ENCODE measurements at places on chromosomes 6 and 20.

DNA sequence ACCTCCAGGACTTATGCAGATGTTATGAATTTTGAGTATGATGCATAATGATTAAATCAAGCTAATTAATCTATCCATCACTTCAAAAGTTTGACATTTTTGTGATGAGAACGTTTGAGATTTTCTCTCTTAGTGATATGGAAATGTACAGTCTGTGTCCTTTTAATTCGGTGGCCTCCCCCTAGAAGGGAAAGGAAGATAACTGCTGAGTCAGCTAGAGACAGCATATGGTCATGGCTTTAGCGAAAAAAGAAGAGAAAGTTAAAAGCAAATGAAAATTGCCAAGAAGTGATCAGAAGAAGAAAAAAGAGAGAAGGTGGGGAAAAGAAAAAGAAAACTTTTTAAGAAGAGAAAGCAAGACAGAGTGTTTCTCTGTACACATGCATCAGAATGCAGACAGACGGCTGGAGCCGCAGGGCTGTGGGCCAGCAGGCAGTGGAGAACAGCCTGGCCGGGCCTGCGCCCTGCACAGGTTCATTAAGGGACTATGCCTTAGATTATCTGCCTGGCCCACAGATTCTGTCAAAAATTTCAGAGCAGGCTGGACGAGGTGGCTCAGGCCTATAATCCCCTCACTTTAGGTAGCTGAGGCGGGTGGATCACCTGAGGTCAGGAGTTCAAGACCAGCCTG, 7.7 kb downstream of the PRR18 start:
- DNase-seq, result no peak

DNA sequence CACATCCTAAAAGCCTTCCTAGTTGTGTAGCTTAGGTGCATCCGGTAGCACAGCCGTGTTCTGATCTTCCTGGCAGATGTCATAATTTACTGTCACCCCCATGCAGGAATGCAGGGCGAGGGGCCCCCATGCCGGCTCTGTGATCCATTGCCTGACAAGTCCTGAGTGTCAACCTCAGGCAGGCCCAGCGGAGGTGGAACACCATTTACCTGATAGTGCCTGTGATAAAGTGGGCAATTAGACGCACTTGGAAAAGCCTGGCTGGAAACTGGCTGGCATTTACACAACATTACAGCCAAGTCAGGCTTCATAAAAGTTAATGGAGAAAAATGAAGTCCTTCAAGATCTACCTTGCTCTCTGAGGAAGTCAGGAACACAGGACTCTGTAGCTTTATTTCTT, 521.4 kb upstream of the JAG1 start:
- DNase-seq, result no peak

- no peak for DNase-seq
These were observed 68.1 kb downstream of the IBTK start for GRCh38 chr6:82179415-82179814.

DNA sequence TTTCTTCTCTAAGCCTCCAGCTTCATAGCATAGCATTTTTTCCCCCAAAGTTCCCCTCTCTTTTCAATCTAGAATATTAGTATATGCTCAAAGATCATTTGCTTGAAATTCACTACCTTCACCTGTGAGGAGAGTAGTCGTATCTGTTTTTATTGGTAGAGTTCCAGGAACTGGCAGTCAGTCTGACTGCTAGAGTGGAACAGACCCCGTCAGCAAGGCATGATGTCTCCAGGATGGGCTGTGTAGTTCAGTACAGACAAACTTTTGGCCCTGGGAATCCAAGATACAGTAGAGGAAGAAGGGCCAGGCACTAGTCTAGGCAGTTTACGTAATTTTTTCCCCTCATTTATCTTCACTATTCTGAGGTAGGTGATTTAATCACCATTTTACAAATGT, 29.1 kb downstream of the RALY start:
- no peak for DNase-seq

DNA sequence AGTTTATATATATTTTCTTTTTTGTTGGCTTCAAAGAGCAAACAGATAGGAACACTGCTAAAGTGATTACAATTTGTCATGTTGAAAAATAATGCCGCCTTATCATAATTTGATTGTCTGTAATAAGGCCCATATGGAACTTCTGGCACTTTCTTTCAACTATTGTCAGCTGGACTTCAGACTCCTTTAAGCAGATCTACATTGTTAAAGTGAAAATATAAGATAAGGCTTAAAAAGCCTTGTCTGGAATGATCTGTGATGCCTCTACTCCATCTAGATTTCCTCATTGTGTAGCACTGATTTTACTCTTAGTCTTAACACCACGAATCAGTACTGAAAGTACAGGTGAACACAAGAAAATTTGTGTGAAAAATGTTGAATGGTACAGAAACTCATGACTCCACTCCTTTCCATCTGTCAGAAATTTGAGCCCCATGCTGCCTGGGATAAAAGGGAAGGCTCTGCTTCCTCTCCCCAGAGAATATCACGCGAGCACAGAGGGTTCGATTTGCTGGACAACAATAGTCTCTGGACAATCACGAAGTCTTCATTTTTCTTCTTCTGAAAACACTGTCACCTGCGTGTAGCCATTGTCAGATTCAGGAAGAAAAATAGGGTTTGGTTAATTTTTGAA, 56.0 kb downstream of the BCAS1 start:
- DNase-seq, result no peak

DNA sequence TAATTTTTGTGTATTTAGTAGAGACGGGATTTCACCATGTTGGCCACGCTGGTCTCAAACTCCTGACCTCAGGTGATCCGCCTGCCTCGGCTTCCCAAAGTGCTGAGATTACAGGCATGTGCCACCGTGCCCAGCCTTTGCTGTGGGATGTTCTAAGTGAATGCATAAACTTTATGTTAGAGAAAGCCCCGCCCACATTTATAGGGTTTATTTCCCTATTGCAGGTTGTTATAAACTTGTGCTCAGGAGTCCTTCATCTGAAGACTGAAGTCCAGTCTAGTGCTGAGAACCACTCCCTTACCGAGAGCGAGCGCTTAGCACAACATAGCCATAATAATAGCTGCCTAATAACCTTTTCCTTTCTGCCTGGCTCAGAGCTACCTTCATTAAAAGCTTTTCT, 75.4 kb upstream of the ZNF217 start:
- DNase-seq, result no peak

GRCh38 chr6:158686791-158687381, 37.0 kb downstream of the SYTL3 start:
- no peak for DNase-seq

DNA sequence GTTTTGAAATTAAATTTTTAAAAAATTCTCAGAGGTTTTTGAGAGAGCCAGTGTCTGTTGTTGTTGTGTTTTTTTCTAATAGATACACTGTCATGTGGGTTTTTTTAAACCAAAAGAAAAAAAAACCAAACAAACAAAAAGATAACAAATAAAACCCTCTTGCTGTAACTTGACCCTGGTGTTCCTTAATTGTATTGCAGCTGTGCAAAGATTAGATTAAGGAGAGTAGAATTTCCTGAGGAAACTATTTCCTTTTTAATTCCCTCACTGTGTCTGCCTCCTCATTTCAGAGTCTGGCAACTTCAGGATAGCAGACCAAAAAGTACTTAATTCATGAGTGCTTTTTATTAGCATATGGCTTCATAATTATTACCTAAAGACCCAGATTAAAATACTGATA, 281.9 kb downstream of the EPM2A start:
- DNase-seq, result no peak

DNA sequence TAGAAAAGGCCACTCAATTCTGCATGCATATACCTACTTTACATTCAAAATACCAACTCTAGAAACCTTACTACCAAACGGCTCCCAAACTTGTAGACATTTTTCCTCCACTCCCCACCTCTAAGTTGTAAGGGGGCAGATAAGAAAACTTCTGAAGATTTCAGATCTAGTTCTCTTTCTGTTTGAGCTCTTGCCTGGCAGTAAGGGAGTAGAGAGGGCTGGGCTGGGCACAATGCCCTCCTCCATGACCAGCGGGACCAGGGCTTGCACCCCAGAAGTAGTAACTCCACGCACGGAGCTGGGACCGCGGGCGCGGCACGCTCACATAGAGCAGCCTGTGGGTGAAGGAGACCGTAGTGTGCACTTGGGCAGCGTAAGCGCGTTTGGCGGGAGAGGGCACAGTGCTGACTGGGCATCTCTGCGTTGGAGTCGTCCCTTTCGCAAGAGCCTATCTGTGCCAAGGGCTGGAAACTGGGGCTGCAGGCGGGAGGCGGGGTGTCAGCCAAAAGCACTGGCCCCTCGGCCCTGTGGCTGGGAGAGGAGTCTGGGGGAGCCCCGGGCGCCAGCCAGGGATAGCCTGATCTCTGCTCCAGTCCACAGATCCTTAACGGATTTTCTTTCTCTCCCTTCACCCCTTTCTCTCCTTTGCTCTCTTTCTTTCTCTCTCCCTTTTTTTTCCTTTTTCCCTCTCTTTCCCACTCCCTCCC, 32.4 kb downstream of the PHACTR1 start:
- DNase-seq, result no peak

DNA sequence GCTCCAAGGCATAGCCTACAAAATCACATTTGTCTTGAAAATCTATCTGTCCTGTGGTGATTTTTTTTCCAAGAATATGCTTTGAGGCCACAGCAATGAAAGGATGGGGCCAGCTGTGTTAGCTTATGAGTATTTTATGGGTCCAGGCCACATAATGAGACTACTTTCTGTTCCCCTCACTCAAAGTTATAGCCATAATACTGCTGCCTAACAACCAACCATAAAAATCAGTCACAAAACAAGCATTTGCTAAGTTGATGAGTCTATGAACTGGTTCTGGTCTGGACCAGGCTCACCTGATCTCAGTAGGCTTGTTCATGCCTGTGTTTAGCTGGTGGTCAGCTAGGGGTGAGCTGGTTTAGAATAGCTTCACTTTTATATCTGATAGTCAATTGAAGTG, 192.5 kb upstream of the PLCB4 start:
- DNase-seq, result no peak

DNA sequence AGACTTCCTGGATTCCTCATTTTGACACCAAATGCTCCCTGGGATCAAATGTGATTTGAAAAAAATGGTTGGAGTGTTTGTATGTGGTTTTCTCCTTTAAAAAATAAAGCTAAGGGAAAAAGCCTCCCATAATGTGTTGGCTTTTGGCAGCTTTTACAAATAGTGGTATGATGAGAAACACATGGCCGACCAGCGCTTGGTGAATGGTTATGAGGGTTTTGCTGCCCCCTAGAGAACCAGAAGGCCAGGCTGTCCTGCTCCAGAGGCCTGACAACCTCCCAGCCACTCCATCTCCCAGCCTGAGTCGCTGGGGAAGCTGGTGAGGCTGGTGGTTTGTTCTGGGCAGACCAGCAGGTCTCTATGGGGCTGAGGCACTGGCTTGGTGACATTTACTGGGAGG, 69.3 kb downstream of the CLIC5 start:
- DNase-seq, result peak; percentile 16

DNA sequence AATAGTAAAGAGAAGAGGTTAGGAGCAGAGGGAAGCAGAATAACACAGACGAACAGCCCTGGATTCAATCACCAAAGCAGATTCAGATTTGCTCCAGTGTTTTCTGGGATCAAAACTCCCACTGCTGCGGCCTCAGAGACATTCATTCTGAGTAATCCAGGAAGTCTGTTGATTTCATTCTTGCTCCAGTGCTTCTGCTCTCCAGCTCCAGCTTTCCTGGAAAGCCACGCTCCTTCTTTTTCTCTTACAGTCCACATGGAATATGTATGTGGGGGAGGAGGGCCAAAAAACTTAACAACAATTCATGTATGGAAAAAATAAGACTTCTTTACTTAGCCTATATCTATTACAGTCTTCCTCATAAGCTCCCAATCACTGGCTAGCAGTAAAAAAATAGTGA, 26.4 kb upstream of the UST start:
- no peak for DNase-seq

DNA sequence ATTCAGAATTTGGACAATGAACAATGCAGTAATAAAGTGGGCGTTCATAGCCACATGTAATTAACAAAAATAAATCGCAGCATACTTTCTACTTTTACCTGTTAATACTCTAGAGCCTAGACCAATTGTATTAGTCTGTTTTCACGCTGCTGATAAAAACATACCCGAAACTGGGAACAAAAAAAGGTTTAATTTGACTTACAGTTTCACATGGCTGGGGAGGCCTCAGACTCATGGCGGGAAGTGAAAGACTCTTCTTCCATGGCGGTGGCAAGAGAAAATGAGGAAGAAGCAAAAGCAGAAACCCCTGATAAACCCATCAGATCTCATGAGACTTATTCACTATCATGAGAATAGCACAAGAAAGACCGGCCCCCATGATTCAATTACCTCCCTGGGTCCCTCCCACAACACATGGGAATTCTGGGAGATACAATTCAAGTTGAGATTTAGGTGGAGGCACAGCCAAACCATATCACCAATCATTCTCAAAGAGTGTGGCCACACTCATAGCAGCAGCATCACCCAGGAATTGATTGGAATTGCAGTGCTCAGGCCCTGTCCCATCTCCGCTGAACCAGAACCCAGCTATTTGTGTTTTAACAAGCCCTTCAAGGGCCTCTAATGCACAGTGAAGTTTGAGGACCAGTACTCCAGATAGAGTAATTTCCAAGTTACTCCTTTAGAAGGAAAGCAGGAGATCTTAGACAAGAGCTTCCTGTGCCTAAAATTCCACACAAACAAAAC, 650.0 kb downstream of the KIF16B start:
- no peak for DNase-seq

DNA sequence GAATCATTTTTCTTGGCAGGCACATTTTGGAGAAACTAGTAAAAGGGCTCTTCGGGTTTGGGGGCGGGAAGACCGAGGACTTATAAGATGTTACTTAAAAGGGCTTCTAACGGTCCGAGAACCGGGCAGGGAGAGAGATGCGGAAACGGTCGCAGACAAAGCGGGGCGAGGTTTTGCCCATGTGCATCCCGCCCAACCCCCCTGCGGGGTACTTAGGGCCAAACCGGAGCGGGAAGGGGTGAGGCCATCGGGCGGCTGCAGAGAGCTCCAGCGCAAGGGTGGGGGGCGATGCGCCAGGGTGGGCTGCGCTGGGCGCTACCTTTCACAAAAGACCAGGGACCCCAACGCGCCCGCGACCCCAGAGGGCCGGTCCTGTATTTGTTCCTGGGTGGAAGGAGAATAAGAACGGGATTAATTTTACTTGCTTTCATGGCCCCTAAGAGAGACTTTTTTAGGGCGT, 616 bp downstream of the TUBB start:
- DNase-seq, result no peak

GRCh38 chr20:16952965-16953364, 204.8 kb downstream of the OTOR start:
- DNase-seq, result no peak

- peak; percentile 48 for DNase-seq
These were observed 539 bp downstream of the CDYL start for GRCh38 chr6:4776493-4777393.

- DNase-seq, result peak; percentile 22
These were observed at the start of gene MRAP2 for GRCh38 chr6:84033523-84034451. MRAP2 (plus strand) TSS chr6:84033772; CDS start chr6:84055319, 21,547 bp downstream.

DNA sequence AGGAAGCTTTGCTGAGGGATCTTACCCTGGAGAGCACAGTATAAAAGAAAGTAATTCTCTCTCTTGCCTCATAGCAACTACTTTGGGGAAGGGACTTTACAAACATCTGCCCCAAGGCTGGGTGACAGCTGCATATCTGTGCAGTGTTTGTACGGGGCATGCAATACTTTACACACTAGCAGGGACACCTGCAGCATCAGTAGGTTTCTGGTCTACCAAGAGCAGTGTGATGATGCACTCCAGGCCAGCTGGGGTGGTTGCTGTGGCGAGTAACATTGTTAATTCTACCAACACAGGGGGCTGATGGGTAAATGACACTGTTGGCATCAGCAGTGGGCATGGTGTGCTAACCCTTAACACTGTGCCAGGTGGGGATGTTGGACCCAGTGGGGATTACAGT, 48.0 kb downstream of the ADTRP start:
- DNase-seq, result no peak

GRCh38 chr6:134510920-134511319, 193.0 kb upstream of the SGK1 start:
- no peak for DNase-seq

All from T47D (cell line).